ENCODE measurements at places on chromosomes 1 and 21. TPM values are rescaled to one million over a fixed set of nuclear protein-coding genes. Genes with fewer than 3 reads are reported as not detected.

DIRAS3 gene
- 1.5 TPM for total RNA-seq

GRCh38 chr1:5423109-5423508 is 569.1 kb downstream of the NPHP4 start:
- H3K4me1 ChIP-seq = no peaks in the 10 kb centered on the region
- no peaks in the 10 kb centered on the region for H3K36me3 ChIP-seq
- H3K27ac ChIP-seq = no peak overlapping the region
- DNase-seq = no peak
- H3K27me3 ChIP-seq = no peaks in the 10 kb centered on the region

DNA sequence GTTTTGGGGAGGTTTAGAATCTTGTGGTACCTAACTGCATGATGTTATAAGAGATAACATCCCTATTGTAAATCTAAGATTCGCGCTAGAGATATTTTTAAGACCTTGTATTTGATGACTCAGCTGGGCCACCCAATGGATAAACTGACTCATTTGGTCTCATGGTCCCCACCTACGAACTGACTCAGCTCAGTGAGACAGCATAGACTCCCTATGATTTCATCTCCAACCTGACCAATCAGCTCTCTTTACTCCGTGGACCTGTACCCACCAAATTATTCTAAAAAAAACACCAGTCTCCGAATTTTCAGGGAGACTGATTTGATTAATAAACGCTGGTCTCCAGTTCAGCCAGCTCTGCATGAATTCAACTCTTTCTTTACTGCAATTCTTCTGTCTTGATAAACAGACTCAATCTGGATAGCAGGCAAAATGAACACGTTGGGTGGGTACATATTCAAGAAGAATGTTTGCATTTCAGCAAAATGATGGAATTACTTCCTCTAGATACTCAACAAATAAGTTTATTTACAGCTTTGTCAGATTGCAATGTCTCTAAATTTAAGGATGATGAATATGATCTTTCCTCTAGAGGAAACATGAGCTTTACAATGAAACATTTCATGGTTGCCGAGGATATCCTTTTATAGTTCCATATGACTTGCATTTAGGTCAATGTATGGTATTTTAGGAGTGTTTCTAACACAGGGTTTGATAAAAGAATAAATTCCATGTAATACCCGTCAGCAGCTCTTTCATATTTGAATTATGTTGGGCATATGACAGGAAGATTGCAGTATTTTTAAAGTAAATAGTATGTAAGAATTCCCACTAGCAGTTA is 516.6 kb upstream of the RGS18 start:
- no peaks in the 10 kb centered on the region for H3K27me3 ChIP-seq
- H3K4me1 ChIP-seq = no peaks in the 10 kb centered on the region
- no peaks in the 10 kb centered on the region for H3K36me3 ChIP-seq
- no peak for DNase-seq

- no peaks in the 10 kb centered on the region for H3K36me3 ChIP-seq
- no peaks in the 10 kb centered on the region for H3K27me3 ChIP-seq
- peak within 1 kb of the TSS; percentile 93 for H3K4me3 ChIP-seq
- peaks cover 53% of the 10 kb centered on the region for H3K4me1 ChIP-seq
- peak; percentile 76 for DNase-seq
Observed at GRCh38 chr1:111739194-111739924, at the start of gene INKA2. INKA2 (minus strand) TSS chr1:111739395; CDS start chr1:111739242, 153 bp downstream.

- H3K36me3 ChIP-seq = no peaks in the 10 kb centered on the region
- peaks cover 11% of the 10 kb centered on the region for H3K27me3 ChIP-seq
- H3K27ac ChIP-seq = no peak overlapping the region
- H3K4me3 ChIP-seq = no peak overlapping the region
Observed at GRCh38 chr1:171128463-171128862, 37.8 kb downstream of the FMO3 start.
